ENCODE measurements at places on chromosomes 16 and 17.

DNA sequence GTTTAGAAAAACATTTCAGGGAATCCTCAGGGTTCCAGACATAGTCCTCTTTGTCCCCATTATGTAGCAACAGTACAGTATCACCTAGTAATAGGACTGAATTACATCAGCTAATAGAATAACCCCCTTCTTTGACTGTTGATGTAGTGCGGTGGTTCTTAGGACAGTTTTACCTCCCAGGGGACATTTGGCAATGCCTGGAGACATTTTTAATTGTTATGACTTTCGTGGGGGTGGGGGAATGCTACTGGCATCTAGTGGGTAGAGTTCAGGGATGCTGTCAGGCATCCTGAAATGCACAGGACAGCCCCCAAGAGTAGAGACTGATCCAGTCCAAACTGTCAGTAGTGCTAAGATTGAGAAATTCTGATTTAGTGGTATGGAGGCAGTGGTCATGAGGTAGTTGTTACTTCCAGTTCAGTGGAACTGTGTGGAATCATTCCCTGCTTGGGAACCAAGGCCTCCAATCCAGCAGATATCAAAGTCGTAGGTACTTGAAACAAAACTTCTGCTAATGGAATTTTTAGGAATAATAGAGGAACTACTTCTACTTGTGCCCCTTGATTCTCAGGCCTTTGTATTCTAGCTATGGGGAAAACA is 20.3 kb downstream of the NF1 start:
- DNase-seq: no peak

GRCh38 chr17:67970783-67971182 is 25.5 kb downstream of the C17orf58 start:
- DNase-seq: no peak

DNA sequence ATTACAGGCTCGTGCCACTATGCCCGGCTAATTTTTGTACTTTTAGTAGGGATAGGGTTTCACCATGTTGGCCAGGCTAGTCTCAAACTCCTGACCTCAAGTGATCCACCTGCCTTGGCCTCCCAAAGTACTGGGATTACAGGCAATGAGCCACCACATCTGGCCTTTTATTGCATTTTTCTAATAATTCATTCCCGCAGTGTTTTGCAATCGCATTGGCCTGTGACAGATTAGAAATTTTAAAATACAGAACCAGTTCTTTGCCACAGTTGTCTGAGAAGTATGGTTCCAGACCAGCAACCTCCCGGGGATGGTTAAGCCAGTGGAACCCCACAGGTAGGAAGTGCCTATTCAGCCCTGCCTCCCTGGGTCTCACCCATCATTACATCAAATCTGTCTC is 3.2 kb upstream of the CRHR1 start:
- DNase-seq: no peak

DNA sequence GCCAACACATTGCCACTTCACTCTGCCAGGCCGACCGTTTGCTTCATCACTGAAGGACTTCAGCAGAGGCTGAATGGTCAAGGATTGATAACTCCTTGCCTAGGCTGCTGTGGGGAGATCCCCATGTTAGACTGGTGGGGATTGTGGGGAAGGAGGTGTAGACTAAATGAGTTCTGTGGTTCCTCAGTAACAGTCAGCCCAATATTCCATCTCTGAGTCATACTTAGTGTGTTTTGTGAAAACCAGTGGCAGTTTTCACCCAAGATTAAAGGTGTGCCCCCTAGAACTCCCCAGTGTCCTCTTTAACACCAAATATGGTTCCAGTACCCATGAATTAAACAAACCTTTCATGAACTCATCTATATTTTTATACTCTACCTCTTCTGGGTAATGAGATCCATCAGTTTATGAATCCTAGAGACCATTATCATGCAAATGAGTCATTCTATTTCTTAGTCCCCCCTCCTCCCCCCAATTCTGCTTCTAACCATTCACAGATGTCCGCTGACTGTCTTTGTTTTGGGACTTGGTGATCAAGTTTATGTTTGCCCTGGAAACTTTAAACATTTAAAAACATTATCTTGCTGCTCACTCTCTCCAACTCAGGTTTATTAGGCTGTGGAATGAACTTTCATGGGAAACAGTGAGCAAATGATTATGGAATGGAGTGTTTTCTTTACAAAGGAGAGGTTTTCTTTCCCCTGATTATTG is 66.8 kb upstream of the GAS7 start:
- DNase-seq: no peak

DNA sequence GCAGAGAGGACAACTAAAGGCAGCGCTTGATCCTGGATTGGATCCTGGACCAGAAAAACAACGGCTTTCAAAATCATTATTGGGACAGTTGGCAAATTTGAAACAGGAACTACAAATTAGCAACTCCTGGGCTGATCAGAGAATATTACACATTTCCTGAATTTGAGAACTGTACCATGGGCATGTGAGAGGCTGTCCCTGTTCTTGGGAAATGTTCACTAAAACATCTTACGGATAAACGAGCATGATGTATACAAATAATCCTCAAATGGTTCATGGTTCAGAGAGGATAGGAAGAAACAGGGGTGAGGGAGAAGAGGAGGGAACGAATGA is 2.3 kb upstream of the ITGAE start:
- no peak for DNase-seq

GRCh38 chr17:45877467-45877866 is 16.9 kb upstream of the MAPT start:
- no peak for DNase-seq

- no peak for DNase-seq
These were observed 44.0 kb upstream of the NOG start for GRCh38 chr17:56549501-56549900.

DNA sequence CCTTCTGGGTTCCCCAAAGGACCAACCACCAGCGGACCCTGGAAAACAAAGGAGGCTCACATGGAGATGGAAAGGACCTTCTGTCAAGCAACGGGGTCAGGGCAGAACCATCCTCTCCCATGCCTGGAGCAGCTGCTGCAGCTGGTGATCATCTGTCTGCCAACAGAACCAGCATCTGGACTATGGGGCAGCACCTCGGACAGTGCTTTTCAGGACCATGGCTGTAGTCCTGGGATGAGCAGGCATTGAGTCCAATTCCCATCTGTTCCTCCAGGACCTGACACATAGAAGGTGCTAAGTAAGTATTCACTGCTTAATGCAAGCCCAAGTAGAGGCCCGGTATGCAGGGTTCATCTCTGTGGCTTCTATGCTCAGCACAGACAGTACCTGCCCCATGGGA is 304.7 kb downstream of the XYLT1 start:
- no peak for DNase-seq

DNA sequence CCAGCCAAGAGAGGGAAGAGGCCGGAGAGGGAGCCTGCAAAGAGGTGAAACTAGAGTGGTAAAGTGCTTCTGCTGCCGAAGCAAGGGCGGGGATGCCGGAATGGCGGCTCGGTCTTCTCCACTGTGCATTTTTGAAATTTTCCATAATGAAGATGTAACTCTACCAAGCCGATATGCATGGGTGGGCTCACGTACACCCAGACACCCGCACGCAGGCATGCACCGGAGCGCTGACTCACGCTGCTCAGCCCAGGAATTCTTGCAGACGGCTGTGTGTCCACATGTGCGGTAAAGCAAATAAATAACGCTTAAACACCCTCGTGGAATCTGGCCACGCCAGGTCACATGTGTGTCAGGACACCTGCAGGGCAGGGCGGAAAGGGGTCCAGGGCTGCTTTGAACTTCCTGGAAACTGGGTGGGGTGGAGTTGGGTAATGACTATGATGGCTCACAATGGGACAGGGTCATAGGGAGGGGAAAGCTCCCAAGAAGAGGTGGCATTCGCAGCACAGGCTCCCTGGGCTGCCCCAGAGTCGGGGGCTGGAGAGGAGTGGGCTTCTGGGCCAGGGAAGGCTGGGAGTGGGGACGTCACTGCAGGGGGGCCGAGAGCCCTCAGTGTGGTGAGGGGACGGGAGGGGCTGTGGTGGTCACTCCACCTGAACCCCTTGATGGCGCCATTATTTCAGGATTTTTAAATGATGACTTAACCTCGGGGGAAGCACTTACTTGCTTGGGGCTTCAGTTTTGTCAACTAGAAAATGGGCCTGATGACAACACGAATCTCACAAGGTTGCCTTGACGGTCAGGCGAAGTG is 265.5 kb downstream of the PARN start:
- no peak for DNase-seq

DNA sequence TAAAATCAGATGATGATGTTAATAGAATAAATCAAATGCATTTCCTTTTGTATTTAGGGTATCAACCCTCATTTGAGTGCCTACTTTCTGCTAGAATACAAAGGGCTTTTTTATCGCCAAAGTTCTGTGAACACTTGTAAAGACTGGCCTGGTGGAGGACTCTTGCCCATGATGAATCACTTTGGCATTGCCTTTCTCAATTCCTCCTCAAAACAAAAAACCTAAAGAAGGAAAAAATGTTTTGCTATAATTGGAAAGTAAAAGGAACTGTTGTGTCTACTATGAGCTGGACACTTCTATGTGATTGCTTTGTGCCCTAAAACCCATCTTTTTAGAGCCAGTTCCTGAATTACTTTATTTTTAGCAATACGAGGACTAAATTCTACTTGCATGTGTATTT is 13.0 kb upstream of the DHRS11 start:
- no peak for DNase-seq

DNA sequence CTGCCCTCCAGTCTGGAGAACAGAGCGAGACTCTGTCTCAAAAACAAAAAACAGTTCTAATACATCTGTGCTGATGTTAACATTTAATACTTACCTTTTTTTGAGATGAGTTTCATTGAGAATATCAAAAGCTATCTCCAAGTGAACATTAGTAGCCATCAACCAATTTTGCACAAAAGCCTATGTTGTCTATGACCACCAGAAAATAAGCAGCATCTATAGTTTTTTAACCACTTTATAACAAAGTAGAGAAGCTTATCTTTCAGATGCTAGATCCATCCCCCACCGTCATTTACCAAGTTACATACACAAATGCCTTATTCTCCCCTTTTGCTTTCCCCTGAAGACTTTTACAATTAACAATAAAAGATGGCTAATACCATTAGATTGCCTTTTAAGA is 4.1 kb downstream of the SRSF1 start:
- DNase-seq: no peak

All from activated T-cell treated with anti-CD3 and anti-CD28 coated beads for 48 hours (primary cell).